ENCODE measurements at places on chromosomes 16 and 17. TPM values are rescaled to one million over a fixed set of nuclear protein-coding genes. Genes with fewer than 3 reads are reported as not detected.

GRCh38 chr17:879546-880442 lies 97.6 kb downstream of the MRM3 start:
- DNase-seq, result peak; percentile 71

GRCh38 chr17:82592767-82593589 lies 55.3 kb downstream of the WDR45B start:
- peak; percentile 76 for DNase-seq

DNA sequence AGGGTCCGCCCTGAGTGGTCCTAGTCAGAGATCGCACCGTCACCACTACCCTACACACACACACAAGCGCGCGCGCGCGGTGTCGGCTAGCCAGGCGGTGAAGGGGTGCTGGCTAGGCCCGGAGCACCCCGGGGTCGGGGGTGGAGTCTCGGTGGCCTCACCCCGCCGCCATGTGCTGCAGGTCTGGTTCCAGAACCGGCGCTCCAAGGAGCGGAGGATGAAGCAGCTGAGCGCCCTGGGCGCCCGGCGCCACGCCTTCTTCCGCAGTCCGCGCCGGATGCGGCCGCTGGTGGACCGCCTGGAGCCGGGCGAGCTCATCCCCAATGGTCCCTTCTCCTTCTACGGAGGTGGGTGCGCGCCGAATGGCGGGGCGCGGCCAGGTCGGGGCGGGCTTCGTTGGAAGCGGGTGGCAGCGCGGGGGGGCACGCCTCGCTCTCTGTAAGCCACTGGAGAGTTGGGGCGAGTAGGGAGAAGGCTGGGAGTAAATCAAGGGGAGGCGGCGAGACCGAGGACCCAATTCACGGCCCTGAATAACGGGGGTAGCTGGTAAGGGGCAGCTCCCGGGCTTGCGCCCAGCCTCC lies 4.8 kb downstream of the LHX1 start:
- DNase-seq, result no peak

GRCh38 chr17:55171634-55172328 lies 93.0 kb upstream of the HLF start:
- no peak for DNase-seq

DNA sequence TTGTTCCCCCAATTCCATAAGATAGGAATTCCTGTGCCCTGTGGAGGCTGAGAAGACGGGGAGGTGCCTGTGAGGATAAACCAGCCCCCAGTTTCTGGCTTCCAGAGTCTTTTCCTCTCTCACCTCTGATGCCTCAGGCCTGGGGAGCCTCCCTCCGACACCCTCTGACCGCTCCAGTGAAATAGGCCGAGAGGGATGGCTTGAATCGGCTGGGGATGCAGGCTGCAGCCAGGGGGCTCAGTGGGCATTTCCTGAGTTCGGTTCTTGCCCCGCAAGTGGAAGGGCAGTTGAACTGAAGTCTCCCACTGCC lies 339.4 kb downstream of the SEC14L1 start:
- DNase-seq, result no peak

GRCh38 chr16:68116256-68116867 lies 31.2 kb downstream of the NFATC3 start:
- DNase-seq, result no peak

- DNase-seq, result no peak
Observed at GRCh38 chr16:82460766-82461165, 166.0 kb upstream of the CDH13 start.

Gene LPO
- total RNA-seq, result not detected
